Right lung (tissue), 10 donors: ENCODE measurements at places on chromosomes 12 and 14.
A peak's percentile ranks its signal among the peaks of the same experiment; 100 is the strongest.

DNA sequence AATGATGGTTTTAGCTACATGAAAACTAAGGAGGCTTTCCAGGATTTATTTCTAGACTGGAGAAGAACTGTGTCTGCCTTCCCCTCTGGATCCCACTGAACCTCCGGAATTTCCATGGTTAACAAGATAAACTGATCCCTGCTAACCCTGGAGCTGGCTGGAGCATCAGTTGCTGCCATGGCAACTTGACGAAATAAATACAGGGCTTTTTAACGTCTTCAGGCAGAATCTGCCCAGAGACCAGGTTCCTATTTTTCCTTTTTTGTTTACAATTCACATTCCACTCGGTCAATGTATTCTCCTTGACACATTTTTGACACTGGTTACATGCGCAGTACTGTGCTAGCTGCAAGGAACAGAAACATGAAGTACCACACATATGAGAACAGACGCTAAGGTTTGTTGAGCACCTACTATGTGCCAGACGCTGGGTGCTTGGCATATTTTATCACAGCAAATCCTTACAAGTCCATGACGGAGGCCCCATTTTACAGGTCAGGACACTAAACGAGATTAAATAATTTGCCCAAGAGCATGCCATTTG, 1.7 kb downstream of the C14orf132 start:
- no peak for DNase-seq

GRCh38 chr14:50065583-50065982, 50.8 kb downstream of the VCPKMT start:
- no peak for DNase-seq

DNA sequence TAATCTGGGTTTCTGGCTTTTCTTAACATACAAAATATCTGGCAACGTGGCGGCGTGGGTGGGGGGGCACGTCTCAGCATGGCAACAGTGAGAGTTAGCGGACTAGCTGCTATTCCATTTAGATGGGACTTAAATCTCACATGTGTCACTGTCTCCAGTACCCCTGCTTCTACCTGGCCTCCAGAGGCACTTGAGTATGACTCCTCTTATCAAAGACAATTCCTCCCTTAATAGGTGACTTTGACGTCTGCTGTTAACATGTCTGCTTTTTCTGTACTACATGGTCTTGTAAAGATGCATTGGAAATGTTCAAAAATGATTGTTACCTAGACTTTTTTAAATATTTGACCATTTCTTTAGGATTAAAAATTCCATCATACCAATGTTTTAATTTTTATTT, 456.2 kb downstream of the TMTC2 start:
- DNase-seq = no peak

- DNase-seq = no peak
These were observed 259.8 kb downstream of the NUAK1 start for GRCh38 chr12:105878964-105879363.

DNA sequence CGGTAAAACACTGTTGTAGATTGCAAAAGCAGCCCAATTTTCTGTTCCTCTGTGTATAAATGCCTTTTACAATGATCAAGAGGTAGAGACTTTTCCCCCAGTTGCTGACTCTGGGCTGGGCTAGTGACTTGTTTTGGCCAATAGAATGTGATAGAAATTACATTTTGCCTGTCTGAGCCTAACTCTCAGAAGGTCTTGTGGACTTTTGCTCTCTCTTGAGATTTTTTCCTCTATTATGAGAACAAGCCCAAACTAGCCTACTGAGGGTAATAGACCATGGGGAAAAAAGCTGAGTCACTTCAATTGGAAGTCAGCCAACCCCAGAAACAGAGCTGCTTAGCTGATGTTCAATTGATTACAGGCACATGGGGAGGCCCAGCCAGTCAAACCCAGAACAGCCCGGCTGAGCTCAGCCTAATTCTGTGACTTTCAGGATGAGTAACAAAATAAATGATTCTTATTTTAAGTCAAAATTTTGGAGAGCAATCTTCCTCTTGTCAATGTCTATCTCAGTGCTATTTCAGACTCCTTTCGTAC, 61.4 kb downstream of the MYF5 start:
- DNase-seq = peak; percentile 32

DNA sequence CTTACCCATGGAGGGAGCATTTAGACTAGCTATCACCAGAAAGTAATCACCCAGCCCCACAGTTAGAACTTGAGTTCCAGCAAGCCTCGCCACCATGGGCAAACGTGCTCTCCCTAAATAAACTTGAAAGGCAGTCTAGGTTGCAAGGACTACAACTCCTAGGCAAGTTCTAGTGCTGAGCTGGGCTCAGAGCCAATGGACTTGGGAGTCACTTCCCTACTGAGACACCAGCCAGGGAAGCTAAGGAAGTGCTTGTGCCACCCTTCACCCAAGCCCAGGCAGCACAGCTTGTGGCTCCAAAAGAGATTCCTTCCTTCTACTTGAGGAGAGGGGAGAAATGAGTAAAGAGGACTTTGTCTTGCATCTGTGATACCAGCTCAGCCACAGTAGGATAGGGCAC, 57.9 kb downstream of the SLCO1A2 start:
- no peak for DNase-seq

DNA sequence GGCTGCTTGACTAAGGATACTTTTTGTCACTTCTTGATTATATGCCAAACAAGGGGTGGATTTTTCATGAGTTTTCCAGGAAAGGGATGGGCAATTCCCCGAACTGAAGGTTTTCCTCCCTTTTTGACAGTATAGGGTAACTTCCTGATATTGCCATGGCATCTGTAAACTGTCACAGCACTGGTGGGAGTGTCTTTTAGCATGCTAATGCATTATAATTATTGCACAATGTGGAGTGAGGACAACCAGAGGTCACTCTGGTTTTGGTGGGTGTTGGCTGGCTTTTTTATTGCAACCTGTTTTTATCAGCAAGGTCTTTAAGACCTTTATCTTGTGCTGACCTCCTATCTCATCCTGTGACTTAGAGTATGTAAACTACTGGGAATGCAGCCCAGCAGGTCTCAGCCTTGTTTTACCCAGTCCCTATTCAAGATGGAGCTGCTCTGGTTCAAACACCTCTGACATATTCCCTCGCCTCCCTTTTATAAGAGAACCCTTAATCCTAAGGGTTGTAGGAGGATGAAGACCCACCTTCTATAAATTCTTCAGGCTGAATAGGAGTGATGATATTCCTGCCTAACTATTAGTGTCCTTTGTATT, 471.2 kb downstream of the ATP23 start:
- no peak for DNase-seq
